ENCODE measurements at places on chromosomes 4 and X. TPM values are rescaled to one million over a fixed set of nuclear protein-coding genes. Genes with fewer than 3 reads are reported as not detected.

The HNRNPD gene
- 24.1 TPM for total RNA-seq

GRCh38 chr4:123671636-123672404, 275.2 kb downstream of the SPRY1 start:
- no peak for DNase-seq

- DNase-seq, result no peak
Observed at GRCh38 chr4:23369331-23369730, 520.5 kb downstream of the PPARGC1A start.

DNA sequence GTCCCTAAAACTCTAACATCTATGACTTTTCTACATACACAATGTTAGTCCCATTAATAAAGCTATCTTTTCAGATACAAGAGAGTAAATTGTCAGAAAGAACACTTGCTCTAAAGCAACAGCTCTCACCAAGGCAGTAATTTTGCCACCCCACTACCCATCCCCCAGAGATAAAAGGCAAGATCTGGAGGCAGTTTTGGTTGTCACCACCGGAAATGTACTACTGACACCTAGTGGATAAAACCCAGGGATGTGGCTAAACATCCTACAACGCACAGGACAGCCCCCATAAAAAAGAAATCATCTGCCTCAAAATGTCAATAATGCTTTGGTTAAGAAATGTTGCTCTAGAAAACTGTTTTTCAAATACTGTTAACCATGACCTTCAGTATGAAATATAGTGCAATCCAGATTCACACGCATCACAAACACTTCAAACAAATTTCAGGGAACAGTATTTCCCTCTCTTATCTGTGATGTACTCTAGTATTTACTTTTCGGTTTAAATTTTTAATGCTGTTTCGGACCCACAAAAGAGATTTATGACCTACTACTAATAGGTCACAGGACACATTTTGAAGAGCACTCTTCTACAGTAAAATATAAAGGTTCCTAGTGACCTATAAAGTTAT, 5.1 kb downstream of the FBXL5 start:
- DNase-seq, result peak; percentile 61

DNA sequence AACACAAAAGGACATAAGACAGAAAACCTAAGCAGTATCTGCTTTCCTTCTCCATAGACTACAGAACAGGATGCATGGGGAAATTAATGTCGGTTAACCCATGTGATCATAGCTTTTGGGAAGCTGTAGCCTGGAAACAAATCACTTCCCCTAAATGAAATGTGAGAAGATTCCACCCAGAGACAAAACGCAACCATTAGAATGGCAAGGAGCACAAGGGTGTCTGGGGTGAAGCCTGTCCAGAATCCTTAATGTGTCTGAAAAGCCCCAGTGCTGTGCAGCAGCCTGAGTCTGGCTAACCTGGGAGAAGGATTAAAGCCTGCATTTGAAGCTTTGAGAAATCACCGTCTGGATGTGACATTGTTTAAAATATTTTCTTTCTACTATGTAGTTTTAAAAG, 213.3 kb downstream of the ANKRD50 start:
- DNase-seq, result no peak
